ENCODE measurements at places on chromosomes 12 and 14.
A peak's percentile ranks its signal among the peaks of the same experiment; 100 is the strongest.

GRCh38 chr12:79083181-79083580, 218.6 kb downstream of the SYT1 start:
- peak; percentile 57 for DNase-seq

DNA sequence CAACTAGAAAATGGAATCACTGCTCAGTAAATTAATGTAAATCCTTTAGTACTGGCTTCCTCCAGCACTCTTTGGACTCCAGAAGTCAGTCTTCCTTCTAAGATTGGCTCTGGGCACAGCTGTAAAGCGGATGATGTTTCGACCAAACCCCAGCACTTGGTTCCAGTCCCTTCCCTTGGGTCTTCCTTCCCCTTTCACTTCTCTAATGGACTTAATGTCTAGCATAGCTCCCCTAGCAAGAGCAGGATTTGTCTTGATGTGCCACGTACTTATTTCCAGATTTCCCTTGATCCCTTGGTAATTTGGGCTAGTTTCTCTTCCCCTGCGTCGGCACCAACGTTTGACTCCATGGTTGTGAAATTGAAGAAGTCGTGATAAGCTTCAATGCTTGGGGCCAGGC, 28.3 kb downstream of the C12orf75 start:
- no peak for DNase-seq

DNA sequence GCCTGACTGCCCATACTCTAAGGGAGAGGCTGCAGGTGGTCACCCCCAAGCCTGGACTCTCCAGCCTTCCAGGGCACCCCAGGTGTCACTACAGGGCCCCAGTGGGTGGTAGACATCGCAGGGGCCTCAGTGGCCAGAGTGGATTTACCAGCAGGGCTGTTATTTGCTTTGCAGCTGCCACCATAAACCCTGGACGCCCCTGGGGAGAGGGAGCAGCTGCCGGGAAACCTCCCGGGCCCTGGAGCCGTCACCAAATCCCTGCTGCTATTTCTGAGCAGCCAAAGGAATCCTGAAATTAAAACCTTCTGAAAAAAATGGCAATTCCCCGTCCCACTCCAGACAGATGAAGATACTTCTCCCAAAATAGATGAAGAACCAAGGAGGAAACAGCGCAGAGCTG, 13.9 kb downstream of the TMEM119 start:
- no peak for DNase-seq

- DNase-seq = no peak
Observed at GRCh38 chr14:100729982-100730381, 3.3 kb downstream of the DLK1 start.

- DNase-seq = no peak
Observed at GRCh38 chr12:460261-461230, 807 bp downstream of the B4GALNT3 start.

- DNase-seq = no peak
Observed at GRCh38 chr12:75460204-75460603, 20.4 kb upstream of the GLIPR1 start.

DNA sequence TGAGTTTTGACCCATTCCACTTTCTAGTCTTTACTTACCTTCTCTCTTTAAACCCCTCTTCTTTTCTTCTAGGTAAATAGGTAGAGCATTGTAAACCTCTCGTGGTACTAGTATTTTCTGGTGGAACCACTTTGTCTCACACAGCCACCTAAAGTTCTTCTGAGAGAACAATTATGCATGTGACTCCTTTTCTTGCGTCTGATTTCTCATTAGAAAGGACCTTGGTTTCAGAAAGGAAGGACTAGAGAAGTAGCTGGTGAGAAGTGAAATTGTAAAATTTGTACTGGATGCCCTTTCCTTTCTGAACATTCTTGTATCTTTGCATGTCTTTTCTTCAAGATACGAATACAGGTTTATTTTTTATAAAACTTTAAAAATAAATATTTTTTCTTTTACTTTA, 99.0 kb downstream of the NUBPL start:
- no peak for DNase-seq

- peak; percentile 46 for DNase-seq
Observed at GRCh38 chr12:40827683-40828592, 135.7 kb downstream of the CNTN1 start.

- no peak for DNase-seq
Observed at GRCh38 chr14:96578619-96579018, 76.4 kb downstream of the PAPOLA start.

DNA sequence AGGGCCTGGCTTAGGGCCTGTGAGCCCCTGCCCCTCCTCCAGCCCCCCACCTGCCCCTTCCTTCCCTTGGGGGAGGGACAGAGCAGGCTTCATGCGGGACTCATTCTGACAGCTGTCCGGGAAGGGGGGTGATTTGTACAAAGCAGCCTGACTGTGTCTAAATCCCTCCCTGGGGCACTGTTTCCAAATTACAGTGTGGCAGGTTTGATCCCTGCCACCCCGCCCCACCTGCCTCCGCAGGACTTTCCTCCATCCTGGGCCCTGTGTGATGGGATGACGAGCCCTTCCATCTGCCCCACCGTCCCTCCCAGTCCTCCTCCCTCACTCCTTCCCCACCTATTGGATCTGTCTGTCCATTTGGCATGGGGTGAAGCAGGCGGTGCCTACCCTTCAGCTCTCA, 363.9 kb downstream of the BCL11B start:
- DNase-seq = no peak

DNA sequence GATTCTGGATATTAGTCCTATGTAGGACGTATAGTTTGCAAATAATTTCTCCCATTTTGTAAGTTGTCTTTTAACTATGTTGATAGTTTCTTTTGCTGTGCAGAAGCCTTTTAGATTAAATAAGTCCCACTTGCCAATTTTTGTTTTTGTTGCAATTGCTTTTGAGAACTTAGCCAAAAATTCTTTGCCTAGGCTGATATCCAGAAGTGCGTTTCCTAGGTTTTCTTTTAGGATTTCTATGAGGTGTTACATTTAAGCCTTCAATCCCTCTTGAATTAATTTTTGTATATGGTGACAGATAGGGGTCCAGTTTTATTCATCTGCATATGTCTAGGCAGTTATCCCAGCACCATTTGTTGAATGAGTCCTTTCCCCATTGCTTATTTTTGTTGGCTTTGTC, 264.4 kb upstream of the OR4E1 start:
- no peak for DNase-seq

DNA sequence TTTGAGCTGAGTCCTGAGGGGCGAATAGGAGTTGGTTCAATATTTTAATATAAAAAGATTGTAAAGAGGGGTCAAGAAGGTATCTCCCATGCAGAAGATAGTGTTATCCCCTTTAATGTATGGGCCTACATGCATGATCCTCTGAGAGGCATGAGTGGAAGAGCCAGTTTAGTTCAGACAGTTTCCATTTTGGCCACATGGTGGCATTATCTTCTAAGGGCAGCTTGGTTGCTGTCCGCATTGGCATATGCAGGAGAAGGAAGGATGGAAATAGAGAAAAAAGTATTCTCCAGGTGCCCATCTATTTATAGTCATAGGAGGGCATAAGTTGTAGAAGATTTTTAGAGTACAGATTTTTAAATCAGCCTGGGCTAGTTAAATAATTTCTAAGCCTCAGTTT, 5.4 kb downstream of the SAMD4A start:
- no peak for DNase-seq

- no peak for DNase-seq
Observed at GRCh38 chr12:120090206-120090605, 26.3 kb downstream of the RAB35 start.

- no peak for DNase-seq
Observed at GRCh38 chr14:39258782-39259545, 25.2 kb downstream of the MIA2 start.

DNA sequence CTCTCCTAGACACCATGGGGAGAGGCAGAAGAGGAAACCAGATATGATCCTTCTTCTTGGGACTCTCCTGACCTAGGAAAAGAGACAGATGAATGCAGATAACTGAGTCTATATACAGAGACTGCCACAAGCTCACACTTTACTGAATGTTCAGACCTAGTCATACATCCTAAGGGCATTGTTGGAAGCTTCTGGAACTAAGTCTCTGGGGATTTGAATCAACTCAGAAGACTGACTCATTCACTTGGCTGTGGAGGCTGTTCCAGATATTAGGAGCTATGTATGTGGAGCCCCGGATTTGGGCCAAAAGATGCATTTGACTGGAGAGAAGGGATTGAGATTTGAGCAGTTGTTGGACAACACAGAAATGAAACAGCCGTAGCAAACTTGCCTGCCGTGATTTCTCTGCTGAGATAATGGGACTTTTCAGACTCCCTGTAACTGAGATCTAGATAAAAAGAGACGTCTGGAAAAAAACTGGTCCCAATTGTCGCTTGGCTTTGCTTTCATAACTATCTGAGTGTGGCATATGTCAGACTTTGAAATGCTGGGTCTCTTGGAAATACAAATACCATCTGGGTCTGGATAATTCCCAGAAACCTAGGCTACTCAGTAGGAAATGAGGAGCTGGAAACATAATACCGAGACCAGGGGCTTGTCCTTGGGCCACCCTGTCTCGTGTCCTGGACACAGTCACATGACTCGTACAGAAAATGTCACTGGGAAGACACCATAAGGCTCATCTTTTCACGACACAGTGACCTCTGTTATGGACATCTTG, 396.8 kb downstream of the NUAK1 start:
- no peak for DNase-seq

- no peak for DNase-seq
Observed at GRCh38 chr12:27754795-27755194, 25.2 kb upstream of the KLHL42 start.

DNA sequence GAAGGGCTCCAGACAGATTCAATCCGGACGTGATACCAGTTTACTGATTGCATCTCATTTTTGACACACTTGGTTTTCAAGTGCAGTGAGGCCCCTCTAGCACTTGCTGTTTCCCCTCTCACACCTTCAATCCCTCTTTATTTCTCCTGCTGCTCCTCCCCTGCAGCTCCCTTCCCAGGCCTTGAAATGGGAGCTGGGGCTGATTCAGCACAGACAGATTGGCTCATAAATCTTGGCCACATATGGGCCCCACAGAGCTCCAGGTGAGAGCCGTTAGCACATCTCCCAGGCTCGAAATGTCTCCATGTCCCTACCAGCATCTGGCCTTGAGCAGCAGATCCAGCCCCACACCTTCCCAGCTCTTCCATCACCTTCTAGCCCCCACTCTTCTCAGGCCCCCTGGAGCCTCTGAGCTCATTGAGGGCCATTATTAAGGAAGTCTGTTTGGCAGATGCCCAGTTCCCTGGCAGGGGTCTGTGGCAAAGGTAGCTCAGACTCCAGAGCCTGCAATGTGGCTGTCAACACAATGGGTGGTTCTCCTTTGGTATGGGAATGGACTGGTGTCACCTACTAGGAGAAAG, 220.3 kb upstream of the FKBP4 start:
- no peak for DNase-seq

DNA sequence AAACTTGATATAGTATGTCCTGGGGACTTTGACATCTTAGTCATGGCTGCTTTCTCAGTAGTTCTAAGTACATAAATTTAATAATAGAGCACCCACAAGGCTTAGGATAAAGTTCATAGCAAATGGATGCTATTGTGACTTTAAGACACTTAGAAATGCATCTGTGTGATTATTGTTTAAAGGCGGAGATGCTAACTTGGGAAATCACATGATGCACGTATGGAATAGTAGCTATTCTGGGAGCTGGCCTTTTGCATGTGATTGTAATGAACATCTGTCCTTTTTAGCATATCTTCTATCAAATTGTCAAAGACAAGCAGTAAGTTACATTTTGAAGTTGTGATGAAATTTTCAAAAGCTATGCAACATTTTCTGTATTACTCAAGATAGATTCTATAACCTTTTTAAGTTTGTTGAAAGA, 46.7 kb upstream of the ATP2A2 start:
- peak; percentile 70 for DNase-seq

DNA sequence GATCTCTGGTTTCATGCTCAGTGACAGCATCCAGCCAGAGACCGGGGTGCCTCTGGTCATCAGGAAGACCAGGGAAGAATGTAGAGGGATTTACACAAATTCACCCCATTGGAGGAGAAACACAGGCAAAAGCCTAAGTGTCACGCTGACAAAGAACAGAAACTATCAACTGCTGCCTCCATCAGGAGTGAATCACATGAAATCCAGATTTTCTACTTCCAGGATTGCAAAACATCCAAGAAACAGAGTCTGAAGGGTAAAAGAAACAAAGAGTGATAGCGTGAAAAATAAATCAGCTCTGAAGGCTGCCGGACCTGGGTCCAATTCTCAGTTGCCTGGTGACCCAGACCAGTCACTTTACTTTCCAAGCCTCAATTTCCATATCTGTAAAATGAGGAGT, 136.1 kb upstream of the MAP1LC3B2 start:
- no peak for DNase-seq

GRCh38 chr12:92444763-92445162, 258.0 kb upstream of the PLEKHG7 start:
- no peak for DNase-seq
